Activated effector memory CD4-positive, alpha-beta T cell treated with Interleukin-2 at 50 U/mL for 16 hours (primary cell): ENCODE measurements at places on chromosomes 5 and 9.

GRCh38 chr5:71786337-71787055 lies 67.4 kb downstream of the CARTPT start:
- no peak for DNase-seq

- DNase-seq, result no peak
Measured at GRCh38 chr5:132737982-132738681, 786 bp upstream of the KIF3A start.

DNA sequence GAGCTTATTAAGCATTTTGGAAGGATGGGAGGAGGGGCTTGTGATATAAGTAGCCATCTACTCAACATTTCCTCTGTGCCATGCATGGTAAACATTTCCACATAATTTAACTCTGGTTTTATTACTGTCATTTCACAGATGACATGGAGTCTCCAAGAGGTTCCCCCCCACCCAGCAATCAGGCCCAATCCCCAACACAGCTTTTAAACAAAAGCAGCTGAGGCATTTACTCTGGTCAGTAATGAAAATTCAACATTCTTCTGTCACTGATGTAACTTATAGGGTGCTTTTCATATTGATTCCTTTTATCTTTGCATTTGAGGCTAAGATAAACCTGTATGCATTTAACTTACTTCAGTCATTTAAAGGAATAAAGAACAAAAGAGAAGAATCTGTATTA lies 128.1 kb downstream of the COL23A1 start:
- DNase-seq, result no peak

DNA sequence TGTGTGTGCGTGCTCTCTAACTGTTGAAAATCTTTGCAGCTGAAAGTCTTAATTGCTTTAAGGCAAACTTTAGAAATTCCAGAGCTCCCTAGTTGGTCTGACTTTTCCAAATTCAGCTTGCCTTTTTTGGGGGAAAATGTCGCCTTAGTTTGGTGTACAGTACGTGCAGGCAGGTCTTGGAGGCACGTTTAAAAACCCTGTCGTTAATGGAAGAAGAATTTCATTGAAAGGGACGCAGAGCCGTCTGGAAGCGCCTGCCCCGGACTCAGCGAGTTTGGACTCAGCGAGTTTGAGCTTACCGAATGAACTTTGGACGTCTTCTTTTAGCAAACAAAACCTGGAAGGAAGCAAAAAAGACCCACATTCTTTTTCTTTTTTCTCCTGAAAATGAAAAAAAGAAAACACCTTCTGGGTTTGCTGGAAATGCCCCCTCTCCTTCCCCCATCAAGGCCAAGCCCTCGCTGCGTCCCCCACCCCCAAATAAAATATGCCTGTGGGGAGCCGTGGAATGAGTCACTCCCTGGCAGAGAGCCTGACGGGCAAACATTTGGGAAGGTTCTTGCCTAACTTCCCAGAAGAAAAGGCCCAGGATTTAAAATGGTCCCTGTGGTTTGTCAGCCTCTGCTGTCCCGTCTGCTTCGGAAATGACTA lies 1.5 kb downstream of the NEK6 start:
- no peak for DNase-seq

- no peak for DNase-seq
Measured at GRCh38 chr9:4220346-4220745, 79.5 kb downstream of the GLIS3 start.

GRCh38 chr9:115739096-115739875 lies 414.3 kb upstream of the PAPPA start:
- DNase-seq, result no peak

DNA sequence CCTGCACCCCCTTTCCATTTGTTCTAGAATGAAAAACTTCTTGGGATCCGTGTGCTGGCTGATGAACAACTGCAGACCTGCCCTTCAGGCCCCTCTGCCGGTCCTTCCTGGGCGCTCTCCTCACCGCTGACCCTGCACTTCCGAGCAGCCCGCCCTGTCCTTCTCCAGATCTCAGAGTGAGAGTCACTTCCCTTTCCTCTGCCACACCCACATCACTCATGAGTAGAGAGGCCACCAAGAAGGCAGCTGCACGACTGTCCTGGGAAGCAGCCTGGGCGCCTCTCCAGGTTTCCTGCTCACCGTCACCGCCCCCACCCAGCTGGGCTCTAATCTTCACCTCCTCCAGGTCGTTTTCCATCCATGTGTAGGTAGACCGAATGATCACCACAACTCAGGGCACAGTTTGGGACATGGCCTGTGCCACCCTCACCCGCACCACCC lies 35.0 kb upstream of the NSMF start:
- no peak for DNase-seq

GRCh38 chr5:166340039-166340438 lies 1951.4 kb upstream of the WWC1 start:
- DNase-seq, result no peak

- no peak for DNase-seq
Measured at GRCh38 chr5:125199968-125200865, 453.8 kb upstream of the ZNF608 start.

- DNase-seq, result no peak
Measured at GRCh38 chr5:28691526-28691925, 1653.1 kb upstream of the CDH9 start.

- DNase-seq, result no peak
Measured at GRCh38 chr9:127940593-127940992, 2.9 kb upstream of the DPM2 start.

GRCh38 chr9:134390537-134390936 lies 64.3 kb downstream of the RXRA start:
- DNase-seq, result peak; percentile 53

- no peak for DNase-seq
Measured at GRCh38 chr9:82363198-82363597, 374.6 kb downstream of the SPATA31D1 start.

DNA sequence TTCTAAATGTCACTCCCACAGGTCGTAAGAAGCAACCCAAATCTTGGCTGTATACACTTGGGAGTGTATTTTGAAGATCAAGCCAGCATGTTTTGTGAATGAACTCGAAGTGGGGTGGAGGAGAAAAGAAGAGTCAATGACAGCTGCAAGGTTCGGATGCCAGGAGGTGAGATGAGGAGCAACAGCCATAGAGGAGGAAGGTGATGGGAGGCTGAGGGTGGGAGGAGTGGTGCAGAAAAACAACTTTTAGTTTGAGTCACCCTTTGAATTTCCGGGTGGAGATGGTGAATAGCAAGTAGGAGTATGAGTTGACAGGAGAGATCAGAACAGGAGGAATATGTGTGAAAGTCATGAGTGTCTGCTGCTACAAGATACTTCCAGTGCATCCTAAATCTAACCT lies 153.6 kb downstream of the DIRAS2 start:
- DNase-seq, result no peak

DNA sequence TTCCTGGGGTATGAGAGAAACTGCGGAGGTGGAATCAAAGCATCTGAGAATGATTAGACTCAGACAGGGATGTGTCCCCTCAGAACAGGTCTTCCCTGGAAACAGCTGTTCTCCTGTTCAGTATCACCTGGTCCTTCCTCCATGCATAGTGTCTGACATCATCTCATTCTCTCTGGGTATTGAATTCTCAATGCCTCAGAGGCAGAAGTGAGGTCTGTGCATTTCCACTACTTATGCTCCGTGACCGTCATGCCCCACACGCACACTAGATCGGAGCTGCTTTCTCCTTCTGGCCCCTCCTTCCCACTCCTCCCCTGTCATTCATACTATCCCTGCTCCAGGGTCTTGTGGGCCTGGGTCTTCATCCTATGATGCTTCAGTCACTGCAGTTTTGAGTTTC lies 61.4 kb upstream of the DAB2IP start:
- DNase-seq, result no peak

DNA sequence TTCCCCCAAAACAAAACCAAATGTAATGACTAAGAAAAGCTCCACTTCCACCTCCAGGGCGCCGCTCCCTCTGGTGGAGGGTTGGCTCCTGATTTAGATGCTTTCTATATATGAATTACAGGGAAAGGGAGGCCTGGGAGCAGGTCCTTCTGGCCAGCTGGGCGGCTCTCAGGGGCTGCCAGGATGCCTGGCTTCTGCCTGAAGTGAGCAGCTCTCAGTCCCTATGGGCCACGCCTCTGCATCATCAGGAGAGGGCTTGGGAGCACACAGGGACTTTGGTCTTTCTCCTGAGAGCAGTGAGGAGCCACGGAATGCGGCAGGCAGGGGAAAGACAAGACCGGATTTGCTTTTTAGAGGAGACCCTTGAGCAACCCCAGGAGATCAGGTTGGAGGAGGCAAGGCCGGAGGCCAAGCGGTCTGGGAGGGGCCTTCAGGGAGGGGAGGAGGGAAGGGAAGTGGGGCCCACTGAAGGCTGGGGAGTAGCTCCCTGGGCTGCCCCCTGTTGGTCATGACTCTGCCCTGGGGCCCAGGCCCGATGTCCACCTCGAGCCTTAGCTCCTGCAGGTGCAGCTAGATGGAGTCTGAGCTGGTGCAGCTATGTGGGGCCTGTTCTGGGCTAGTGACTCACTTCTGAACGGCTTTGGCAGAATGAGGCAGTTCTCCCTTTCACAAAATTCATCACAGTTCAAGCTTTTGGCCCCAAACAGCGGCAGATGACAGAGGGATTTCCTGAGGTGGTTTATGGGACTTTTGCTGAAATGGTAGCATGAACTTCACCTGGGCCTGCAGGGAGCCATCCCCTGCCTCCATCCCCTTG lies 11.3 kb upstream of the GRHPR start:
- no peak for DNase-seq

DNA sequence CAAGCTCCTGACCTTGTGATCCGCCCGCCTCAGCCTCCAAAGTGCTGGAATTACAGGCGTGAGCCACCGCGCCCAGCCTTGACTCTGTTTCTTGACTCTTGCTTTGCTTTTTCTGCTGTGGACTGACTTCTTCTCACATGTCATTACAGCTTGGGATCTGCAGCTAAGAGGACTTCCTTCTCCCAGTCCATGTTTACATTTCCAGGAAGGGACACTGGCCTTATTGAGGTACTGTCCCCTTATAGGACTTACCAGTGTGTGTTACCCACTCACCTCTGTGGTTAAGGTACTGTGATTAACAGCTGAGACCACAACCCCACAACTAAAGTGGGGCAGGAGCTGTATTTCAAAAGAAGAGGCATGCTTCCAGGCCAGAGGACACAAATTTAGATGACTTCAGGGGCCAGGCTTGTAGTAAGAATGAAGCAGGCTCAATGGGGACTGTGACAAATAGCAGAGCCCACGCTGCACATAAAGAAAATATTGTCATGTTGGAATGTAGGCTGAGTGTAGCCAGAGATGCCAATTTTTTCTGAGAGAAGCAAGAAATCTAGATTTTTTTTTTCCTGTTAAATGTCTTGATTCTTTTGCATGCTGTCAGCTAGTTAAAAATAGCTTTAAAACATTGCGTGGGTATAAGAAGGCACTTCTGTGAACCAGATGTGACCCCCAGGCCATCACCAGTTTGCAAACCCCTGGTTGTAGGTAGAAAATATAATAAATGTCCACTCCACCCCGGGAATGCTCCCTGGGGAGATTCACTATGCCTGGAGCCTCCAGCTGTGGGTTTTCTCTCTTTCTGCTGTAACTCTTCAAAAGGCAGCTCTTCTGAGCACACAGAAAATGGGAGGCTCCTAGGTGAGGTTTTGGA lies 75.0 kb downstream of the PTPDC1 start:
- no peak for DNase-seq

DNA sequence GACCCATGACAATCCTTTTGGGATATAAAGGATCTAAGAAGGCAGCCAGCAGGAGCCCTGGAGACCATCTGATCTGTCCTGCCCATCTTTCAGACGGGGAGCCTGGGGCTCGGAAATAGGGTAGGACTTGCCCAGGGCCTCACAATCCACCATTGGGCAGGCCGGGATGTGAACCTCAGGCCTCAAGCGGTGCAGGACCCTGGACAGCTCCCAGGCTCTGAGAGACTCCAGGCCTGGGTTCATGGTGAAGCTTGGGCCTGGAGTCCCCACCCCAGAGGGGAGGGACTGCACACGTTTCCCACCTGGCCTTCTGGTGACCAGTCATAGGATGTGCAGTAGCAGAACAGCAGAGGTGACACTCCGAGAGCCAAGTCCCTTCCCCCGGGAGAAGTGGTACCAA lies 36.6 kb upstream of the RAPGEF1 start:
- no peak for DNase-seq

DNA sequence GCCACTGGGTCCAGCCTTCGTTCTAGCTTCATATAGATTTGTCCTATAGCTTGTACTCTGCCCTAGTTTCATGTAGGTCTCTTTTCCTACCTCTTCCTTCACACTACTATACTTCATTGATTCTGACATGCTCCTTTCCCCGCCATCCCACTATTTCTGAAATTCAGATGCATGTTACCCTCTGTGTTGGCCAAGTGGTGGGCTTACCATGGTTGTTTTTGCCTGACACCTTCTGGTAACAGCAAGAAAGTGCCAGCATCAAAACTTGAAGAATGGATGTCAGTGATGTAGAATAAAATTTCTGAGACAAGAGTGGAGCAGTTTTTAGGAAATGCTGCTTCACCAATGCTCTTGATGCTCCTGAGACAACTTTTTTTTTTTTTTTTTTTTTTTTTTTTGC lies 19.5 kb upstream of the SERINC5 start:
- no peak for DNase-seq

DNA sequence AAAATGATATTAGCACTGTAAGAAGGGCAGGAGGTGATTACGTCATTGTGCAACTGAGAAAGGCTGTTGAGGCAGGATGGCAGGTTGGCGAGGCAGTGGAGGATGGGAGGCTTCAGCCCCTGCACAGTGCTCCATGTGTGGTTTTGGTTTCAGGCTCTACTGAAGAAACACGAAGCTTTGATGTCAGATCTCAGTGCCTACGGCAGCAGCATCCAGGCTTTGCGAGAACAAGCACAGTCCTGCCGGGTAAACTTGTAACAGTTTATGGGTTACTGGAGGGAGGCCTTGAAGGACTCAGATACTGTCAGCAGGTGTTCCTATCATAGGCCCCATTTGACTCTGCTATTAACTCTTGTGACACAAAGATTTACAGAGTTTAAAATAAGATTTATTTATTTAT lies 35.1 kb downstream of the SPTAN1 start:
- DNase-seq, result no peak

DNA sequence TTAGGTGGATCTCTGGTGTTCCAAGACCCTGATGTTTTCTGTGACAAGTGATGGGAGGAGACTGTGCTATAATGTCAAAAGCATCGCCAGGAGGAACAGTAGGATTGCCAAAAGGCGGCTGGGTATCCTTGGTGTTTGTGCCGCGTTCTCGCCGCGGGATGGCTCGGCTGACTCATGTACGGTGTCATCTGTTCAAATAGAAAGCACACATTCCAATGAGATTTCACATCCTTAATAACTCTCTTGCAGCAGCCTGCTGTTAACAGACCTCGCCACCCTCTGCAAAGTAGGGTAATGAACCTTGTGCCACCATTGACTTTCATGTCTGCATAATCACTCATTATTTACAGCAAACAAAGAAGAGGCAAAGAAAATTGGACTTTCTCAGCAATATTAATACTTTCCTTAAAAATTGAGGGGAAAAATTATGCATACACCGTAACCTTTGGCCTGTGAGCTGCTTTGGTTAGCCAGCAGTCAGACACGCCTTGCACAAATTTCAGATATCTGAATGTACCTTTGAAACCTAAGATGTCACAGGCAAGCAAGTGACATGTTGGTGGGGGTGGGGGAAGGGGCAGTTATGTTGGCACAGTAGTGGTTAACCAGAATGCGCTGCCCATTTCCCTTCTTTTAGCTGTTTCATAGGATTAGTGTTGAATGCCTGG lies 289.4 kb downstream of the EFNA5 start:
- DNase-seq, result no peak

GRCh38 chr9:129575818-129576217 lies 45.1 kb downstream of the C9orf50 start:
- DNase-seq, result no peak
